ENCODE measurements at places on chromosomes 12 and 14.

GRCh38 chr12:5294274-5295070 is 137.4 kb upstream of the NTF3 start:
- no peak for DNase-seq

DNA sequence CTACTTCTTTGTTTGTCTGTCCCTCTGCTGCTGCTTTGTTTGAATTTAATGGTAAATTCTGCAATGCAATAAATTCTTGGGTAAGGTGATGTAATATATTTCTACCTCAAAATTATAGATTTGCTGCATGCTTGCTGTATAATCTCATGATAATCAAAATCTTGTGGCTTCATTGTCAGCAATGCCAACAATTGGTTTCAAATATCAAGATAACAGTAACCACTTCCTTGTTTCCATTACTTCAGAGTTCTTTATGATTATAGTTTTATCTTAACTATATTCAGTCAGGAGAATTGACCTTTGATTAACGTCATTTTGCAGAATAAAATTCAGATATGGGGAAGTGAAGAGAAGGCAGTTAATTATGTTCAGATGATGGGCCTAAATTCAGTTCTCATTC is 30.2 kb upstream of the RNU6-8 start:
- no peak for DNase-seq

DNA sequence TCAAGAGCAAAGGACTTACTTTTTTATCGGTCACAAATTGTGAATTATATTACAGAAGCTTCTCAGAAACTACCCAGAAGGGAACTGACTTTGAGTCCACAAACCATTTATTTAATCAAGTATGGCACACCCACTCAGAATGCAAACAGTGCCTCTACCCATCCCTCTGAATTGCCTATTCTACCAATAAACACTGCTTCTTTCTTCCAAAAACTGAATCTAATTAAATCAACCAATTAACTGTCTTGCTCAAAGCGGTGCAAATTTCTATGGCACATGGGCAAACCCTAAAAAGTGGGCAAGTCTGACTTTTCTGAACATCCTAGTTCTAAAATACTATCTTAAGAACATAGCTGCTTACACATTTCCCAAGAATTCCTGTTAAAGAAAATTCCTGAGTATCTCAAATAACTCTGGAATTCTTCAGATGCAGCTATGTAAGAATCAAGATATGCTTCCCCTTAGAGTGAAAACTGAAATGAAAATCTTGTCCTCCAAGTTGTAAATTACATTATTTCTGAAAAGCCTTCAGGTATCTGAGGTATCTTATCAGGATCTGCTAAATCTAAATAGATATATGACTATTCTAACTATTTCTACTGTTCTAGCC is 4.3 kb downstream of the SPTLC2 start:
- no peak for DNase-seq

DNA sequence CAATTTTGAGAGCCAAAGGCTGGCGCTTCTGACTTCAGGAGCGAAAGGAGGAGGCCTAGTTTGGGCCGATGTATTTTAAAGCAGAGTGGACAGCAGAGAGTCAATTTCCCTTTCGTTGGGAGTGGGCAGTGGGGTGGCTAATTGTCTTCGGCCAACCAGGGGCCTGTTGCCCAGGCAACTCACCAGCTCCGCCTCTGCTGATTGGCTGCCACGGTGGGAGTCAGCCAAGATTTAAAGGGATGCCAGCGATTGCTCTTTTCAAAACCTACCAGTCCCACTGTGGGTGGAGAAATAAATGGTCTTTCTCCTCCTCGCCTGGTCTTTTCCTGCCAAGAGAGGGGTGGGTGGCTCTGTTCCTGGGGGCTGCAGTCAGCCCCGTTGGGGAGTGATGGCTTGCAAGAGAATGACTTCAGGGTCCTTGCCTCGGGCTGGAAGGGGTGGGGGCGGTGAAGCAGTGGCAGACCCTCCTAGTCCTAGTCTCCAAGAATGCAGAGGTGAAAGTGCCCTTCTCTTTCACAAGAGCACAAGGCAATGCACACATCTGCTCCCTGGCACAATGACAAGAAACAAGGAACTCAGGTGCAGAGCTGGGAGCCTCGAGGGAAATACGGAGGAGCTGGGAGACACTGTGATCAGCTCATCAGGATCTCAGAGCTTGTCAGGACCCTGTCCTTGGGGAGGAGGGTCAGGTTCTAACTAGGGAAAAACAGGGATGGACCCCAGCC is 37.7 kb downstream of the RASAL1 start:
- no peak for DNase-seq

DNA sequence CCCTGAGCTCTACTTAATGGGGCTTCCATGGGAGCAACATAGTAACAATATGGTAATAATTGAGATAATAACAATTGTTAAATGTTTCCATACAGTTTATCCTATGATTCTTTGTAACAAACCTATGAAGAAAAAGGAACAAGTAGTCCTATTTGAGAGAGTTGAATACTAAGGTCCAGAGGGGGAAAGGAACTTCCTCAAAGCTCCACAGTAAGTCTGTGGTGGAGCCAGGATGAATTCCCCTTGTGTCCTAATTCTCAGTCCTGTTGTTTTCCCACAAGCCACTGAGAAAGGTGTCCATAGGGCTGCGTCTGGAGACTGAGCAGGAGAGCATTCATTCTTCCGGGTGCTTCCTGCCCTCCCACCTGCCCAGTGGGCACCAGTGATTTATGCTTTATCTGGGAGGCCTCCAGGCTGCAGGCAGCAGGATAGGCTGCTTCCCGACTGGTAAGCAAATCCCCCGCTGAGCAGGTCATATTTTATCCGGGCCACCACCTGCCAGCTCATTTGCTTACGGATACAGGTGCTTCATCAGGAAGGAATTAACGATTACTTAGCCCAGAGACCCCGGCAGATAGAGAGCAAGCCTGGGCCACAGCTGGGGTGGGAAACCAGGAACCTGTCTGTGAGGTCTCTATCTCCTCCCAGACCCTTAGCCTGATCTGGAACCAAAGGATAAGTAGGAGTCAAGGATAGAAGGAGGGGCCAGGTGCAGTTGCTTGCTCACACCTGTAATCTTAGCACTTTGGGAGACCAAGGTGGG is 33.9 kb upstream of the FAM222A start:
- DNase-seq: no peak

DNA sequence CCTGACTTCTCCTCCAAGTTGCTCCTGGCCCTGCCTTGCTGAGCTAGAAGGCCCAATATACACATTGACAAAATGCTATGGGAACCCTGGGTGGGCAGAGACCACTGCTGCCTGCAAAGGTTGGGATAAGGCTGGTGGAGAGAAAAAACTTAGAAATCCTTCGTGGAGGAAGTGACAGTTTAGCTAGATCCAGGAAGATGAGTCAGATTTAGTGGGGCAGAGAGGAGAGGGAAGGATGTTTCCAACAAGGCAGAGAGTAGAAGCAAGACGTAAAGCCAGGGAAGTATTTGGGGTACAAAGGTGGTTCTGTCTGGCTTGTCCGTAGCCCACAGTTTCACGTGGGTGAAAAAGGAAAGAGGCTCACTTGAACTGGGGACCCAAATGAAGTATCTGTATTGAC is 69.0 kb upstream of the CLMN start:
- DNase-seq: no peak

DNA sequence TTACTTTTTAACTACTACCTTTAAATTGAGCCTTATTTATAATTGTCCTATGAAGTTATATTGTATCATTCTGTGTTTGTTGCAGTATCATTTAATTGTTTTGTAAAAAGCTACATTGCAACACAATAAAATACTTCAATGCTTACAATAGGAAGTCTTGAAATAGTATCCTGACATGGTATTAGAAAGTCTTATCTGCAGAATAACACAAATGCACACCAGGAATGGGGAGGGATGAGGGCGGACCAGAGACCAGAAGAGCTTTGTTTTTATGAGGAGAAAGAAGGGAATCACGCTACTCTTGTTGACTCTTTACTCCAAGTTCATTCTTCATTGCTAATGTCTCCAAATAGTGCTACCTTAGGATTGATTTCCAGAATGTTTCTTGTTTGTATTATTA is 120.2 kb downstream of the MON2 start:
- no peak for DNase-seq

DNA sequence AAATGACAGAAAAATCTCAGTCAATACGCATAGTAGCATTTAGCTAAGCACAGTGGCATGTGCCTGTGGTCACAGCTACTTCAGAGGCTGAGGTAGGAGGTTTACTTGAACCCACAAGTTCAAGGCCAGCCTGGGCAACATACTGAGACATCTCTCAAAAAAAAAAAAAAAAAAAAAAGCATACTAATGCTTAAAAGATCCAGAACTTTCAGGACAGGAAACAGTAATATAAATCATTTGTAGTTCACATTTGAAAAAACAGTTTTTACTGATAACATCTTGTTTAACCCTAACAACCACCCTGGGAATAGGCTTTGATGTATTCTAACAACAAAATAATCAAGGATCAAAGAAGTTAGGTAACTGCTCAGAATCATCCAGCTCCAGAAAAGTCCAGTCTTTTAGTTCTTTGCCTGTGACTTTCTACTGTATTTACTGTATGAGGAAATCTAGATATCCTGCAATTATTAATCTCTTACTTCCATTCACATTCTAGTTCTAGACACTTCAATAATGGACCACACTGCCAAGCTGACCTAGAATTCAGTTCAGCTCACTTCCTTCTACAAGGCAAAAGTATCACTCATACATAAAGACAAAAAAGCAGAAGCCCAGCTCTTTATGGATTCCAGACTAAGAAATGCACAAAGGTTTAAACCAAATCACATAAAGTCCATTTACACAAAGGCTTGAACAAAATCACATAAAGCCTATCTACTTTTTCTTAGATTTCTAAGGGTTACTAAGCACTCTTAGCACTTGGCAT is 28.5 kb downstream of the PAWR start:
- DNase-seq: no peak

- no peak for DNase-seq
Observed at GRCh38 chr14:89331398-89331797, 85.6 kb downstream of the FOXN3 start.

GRCh38 chr12:96398424-96399119 is 1.7 kb downstream of the CDK17 start:
- DNase-seq: no peak

DNA sequence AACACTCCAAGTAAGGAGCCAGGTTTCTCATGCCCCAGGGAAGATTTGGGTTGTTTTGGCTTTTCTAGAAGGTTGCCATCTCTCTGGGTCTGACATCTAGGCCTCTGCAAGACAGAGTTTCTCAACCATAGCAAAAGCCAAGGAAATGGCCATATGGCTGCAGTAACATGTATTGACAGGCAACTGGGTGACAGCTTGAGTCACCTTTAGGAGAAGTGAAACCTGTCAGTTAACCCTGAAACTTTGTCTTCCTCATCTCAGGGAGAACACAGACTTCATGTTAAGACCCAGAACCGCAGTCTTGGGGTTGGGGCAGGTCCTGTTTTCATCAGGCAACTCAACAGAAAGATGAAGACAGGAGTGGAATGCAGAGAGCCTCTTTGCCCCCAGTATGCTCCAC is 46.0 kb upstream of the PLBD1 start:
- DNase-seq: no peak
